ENCODE measurements at places on chromosomes 7 and 10.
A peak's percentile ranks its signal among the peaks of the same experiment; 100 is the strongest.

GRCh38 chr7:47039904-47040303 is 542.0 kb downstream of the TNS3 start:
- DNase-seq, result peak; percentile 70

- no peak for DNase-seq
Measured at GRCh38 chr7:148334441-148334956, 256.1 kb upstream of the C7orf33 start.

DNA sequence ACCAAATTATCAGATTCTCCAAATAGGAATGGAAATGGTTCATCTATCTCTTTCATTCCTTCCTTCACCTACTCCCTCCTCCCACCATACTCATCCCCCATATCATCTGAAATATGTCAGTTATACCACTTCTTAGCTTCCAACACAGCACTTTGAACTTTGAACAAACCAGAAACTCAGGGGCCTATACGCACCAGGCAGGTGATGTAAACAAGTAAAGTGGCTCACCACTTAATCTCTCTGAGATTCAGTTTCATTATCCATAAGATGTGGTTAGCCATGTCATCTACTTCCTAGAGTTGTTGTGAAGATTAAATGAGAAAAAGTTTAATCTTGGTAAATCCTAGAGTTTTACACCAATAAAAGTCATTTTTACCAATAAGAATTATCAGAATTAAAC is 65.9 kb upstream of the LRRN3 start:
- no peak for DNase-seq

DNA sequence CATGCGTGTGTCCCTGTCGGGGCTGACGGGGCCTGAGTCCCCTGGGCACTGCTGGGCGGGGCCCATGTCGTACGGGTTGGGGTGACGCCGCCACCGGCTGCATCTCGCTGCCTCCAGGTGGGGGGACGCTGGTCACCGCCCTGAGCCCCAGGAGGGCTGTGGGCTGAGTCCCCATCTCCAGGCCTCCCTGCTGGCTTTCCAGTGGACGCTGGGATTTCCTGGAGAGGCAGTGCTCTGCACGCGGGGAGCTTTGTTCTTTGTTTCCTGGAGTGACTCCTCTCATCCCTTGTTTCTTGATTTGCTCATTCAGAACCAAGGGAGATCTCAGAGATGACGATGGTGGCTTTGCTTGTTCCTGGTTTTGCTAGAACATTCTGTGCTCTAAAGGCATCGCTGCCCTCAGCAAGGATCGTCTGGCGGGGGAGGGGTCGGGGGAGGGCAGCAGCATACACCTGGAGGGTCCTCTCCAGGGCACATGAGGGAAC is 21.0 kb downstream of the PWWP2B start:
- DNase-seq, result no peak

- no peak for DNase-seq
Measured at GRCh38 chr7:107494315-107494751, 24.5 kb downstream of the GPR22 start.

- no peak for DNase-seq
Measured at GRCh38 chr7:117273814-117274225, 49.0 kb downstream of the WNT2 start.

DNA sequence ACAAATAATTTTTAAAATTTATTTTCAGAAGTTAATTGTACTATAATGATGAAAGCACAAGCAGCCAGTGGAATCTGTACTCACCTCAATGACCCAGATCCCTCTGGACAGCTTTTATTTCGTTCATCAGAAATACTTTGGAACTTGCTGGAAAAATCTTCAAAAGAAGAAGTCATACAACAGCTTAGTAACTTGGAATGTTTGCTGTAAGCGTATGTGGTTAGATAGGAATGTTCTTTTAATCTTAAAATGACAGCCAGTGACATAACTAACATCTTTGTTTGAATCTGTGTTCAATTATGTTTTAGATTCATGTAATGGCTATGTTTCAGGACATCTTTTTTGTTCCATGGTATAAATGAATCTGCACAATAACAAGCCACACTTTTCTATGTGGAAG is 26.8 kb downstream of the CFAP69 start:
- DNase-seq, result peak; percentile 69

DNA sequence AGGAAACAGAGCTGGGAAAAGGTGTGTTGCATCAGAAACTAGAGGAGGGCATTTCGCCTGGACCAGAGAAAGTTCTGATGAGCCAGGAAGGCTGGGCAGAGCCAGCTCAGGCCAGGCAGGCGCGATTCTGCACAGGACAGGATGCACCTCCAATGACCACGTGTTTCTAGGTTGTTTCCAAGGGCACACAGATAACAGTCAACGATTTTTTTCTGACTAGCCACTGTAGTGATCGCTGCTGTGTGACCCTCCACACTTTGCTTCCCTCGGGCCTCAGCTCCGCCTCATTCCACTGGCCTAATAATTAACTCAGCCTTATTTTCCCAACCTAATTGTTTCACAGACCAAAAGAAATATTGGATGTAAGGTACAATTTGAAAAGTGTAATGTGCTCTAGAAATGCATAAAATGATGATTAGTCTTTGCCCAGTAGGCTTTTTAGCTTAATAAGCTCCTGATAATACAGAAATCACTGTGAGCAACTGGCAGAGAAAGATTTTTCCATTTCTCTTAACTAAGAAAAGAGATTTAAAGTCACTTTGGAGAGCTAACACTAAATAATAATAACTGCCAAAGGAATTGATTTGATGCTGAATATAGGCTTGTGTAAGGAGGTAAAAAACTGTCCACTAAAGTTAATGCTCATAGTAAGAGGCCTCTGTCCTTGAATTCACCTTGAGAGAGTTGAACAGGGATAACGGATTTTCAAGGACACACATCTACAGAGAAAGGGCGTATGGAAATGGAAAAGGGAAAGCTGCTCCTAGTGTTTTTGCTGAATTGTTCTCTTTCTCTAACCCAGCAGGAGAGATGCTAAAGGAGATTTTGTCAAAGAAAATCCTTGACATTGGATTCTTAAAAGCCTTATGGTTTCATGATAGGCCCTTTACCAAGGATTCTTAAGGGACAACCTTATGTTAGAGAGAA is 291.0 kb upstream of the C7orf33 start:
- no peak for DNase-seq

DNA sequence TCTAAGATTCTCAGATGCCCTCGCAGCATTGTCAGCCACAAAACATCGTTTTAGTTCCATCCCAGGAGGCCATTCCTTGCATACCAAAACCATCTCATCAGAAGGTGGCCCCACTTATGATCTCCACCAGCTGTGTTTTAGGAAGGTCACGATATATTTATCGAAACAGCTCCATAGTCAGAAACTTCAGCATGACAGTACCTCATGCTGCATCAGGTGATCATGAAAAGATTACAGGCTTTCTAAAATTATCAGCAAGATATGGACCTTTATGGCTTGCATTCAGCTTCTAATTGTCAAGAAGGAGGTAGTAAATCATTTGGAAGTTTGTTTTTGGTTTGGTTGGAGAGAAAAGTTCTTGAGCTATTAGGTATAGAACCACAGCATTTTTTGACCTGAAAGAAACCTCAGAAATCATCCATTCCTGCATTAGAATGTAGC is 20.0 kb downstream of the JAZF1 start:
- DNase-seq, result peak; percentile 81

DNA sequence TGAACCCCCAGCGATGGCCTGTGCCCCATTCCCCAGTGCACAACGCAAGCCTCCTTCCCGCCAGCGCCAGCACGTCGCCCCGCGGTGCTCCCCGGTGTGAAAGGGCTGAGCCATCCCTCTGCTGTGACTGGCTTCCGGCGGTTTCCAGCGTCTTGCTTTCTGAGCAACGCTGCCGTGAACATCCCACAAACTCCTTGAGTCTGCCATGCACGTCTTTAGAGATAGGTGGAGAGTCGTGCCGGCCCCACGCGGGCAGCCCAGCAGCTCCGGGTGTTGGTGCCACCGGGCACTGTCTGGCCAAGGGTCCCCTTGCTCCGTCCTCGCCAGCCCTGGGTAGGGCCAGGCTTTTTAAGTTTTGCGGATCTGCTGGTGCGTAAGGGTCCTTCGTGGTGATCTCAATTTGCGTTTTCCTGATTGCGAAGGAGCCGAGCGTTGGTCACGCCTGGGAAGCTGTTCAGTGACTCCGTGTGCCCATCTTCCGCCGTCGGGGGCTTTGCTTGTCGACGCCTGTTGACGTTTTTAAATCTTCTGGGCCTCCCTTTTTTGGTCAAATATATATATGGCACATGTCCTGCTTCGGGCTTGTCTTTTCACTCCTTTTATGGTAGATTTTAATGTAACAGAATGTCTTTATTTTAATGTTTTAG is 70.6 kb downstream of the FOXL3 start:
- DNase-seq, result no peak

DNA sequence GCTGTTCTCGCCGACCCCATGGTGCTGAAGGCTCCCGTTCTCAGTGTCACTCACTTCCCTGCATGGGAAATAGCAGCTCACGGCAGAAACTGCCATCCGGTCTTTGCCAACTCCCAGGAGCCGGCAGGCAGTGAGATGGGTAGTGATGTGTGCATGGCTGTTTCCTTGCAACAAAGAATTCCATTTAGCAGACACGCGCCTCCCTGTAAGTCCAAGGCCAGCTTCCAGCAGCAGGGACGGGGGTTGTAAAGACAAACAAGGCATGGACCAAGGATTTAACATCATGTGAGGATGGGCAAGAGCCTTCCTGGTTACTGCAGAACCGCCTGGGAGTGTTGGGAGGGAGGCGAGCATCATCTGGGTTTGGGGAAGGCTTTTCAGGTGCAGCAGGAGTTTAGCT is 273.1 kb downstream of the GLRX3 start:
- DNase-seq, result no peak

GRCh38 chr7:7563269-7563668 is 3.4 kb upstream of the MIOS start:
- no peak for DNase-seq

DNA sequence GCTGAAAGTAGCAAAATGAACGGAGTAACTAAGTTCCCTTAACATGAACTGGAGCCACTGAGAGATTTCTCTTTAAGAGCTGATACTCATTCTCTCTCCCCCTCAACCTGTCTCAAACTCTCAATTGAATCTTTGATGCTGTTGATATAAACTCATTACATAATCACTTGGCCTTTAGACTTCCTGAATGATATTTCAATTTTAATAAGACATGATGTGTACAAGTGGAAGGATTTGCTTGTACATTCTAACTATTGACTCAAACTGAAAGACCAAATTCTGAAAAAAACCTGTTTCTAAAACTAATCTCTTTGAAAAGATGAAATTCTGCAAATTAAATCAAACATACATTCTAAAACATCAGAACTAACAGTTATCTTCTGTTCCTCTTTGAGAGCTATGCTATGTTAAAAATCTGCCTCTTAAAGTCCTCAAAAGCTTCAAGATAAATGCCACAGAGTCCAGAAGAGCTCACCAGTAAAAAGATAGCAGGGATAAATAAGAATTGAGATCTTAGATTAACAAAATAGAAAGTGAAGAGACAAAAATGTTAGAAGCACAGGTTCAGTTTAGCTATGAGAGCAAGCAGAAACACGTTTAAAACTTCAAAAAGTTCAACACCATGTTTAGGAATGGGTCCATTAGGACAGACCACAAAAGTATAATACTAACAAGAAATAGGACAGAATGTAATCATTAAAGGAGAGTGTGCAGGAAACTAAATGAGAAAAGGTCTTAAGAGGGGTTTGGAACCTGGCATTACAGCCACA is 46.1 kb downstream of the TNPO3 start:
- no peak for DNase-seq

DNA sequence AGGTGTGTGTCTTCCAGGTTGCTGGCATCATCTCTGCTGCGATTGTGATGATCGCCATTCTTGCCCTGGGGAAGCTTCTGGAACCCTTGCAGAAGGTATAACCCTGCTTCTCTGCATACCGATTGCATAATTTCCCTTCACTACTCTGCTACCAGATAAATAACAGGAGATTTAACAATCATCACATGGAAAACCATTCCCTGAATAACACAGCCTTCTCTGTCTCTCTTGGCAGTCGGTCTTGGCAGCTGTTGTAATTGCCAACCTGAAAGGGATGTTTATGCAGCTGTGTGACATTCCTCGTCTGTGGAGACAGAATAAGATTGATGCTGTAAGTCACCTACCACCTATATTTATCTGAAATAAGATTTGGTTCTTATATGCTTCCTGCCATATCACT is 33.8 kb downstream of the SLC26A4 start:
- peak; percentile 53 for DNase-seq

DNA sequence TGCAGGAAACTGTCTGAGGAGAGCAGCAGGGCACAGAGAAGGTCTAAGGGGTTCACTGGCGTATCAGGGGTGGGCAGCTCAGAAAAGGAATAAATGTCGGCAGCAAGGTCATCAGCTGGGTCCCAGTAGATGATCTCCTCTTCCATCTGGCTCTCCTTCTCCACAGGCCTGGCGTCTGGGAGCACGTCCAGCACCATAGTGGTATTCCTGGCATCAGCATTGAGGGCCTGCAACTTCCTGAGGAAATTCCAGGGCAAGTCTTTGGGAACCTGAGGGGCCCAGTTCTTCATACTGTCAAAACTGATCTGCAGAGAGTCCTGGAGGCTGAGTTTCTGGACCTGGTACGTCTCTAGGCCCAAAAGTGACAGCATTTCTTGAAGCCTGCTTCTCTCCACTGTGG is 9.6 kb upstream of the MRPS24 start:
- DNase-seq, result peak; percentile 27

DNA sequence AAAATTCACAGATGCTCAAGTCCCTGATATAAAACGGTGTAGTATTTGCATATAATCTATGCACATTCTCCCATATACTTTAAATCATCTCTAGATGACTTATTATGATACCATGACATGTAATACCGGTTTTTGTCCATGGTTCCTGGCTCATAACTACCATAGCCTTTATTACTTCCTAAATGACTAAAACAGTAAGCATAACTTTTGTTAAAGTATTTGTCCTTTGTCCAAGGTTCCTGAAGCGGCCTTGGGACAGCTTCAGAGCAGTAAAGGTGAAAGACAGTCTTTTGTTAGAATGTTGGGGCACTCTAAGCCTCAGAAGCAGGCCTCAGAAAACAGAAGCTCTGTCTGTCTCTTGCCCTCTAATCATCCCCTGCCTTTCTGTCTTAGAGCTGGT is 4.0 kb downstream of the CRCP start:
- no peak for DNase-seq

- no peak for DNase-seq
Measured at GRCh38 chr10:130933008-130933390, 378.5 kb downstream of the TCERG1L start.

DNA sequence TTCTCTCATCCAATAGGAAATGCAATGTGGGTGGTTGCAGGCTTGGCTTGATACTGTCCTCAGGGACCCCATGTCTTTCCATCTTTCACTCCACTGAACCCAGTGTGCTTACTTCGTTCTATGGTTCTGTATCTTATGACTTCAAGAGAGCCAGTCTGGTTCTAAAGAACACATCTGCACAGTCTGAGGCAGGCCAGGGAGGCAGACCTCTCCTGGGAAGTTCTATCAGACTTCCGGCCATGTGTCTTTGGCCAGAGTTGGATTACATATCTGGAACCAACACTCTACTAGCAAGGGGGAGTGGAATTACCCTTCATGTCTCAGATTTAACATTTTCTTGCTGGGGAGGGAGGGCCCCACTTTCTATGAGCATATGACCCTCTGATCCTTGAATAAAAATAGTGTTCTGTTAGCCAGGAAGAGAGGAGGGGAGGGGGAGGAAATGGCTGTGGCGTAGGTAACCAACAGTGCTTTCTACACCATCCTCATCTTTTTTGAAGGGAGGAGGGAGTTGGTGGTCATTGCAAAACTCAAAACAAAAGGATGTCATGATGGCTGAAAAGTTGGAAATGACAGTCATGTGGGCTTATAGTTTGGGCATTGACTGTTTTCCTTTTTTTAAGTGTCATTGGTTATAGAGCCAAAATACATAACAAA is 370.2 kb downstream of the GATA3 start:
- DNase-seq, result no peak

GRCh38 chr7:104130726-104131125 is 77.1 kb downstream of the ORC5 start:
- peak; percentile 17 for DNase-seq
